ENCODE measurements at places on chromosomes 3 and 15.

GRCh38 chr15:31016446-31016915 lies 25.1 kb upstream of the MTMR10 start:
- DNase-seq, result no peak
- H3K27me3 ChIP-seq, result no peaks in the 10 kb centered on the region
- peaks cover 10% of the 10 kb centered on the region for H3K36me3 ChIP-seq
- H3K4me1 ChIP-seq, result peaks cover 5% of the 10 kb centered on the region
- H3K27ac ChIP-seq, result peak overlapping the region; percentile 34

DNA sequence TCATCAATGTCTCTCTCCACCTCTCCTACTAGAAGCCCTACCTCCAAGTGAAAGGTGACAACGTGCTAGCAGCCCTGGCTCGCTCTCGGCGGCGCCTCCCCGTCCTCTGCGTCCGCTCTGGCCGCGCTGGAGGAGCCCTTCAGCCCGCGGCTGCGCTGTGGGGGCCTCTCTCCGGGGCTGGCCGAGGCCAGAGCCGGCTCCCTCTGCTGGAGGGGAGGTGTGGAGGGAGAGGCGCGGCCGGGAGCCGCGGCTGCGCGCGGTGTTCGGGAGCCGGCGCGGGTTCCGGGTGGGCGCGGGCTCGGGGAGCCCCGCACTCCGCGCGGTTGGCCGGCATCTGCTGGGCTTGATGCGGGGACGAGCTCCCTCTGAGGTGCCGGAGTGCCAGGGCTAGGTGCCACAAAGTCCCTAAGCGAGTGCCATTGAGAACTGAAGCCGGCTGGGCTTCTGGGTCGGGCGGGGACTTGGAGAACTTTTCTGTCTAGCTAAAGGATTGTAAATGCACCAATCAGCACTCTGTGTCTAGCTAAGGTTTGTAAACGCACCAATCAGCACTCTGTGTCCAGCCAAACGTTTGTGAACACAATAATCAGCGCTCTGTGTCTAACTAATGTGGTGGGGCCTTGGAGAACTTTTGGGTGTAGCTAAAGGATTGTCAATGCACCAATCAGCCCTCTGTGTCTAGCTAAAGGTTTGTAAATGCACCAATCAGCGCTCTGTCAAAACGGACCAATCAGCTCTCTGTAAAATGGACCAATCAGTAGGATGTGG lies 84.8 kb upstream of the ARRDC4 start:
- H3K27ac ChIP-seq, result no peak overlapping the region
- no peaks in the 10 kb centered on the region for H3K36me3 ChIP-seq
- no peak for DNase-seq
- H3K4me3 ChIP-seq, result no peak overlapping the region

DNA sequence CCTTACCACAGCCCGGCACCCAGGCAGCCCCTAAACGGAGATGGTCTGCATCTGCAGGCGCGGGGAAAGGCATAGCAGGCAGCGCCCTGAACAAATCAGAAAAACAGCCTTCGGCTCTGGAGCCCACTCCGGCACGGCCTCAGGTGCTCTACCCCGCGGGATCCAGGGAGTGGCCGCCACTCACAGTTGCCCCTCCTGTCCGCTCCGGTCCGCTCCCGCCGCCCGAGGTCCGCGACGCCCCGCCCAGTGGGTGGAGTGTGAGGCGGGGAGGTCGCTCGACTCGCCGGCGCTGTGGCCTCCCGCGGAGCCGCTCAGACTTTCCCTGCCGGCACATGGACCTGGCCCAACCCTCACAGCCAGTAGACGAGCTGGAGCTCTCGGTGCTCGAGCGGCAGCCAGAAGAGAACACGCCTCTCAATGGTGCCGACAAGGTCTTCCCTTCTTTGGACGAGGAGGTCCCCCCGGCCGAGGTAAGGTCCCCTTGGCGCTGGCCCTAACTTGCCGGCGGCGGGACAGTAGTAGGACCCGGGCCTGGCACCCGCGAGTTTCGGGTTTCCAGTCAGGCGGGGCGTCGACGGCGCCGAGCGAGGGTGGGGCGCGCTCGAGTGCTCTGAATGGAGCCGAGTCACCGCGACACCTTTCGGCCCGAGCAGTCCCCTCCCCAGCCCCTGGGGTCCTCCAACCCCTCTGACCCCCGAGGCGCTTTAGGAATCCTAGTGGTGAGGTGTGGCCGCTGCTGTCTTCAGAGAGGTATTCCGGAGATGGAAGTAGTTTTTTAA lies at the start of gene C3orf52:
Gene C3orf52 (plus strand): TSS at position 314 of the 779 bp plus-strand sequence. CDS start 19 bp downstream, at position 333.
- no peaks in the 10 kb centered on the region for H3K36me3 ChIP-seq
- H3K4me1 ChIP-seq, result peaks cover 46% of the 10 kb centered on the region
- peak within 1 kb of the TSS; percentile 71 for H3K4me3 ChIP-seq
- DNase-seq, result peak; percentile 70
- peaks cover 5% of the 10 kb centered on the region for H3K27me3 ChIP-seq
- peak within 1 kb of the TSS; percentile 55 for H3K27ac ChIP-seq

DNA sequence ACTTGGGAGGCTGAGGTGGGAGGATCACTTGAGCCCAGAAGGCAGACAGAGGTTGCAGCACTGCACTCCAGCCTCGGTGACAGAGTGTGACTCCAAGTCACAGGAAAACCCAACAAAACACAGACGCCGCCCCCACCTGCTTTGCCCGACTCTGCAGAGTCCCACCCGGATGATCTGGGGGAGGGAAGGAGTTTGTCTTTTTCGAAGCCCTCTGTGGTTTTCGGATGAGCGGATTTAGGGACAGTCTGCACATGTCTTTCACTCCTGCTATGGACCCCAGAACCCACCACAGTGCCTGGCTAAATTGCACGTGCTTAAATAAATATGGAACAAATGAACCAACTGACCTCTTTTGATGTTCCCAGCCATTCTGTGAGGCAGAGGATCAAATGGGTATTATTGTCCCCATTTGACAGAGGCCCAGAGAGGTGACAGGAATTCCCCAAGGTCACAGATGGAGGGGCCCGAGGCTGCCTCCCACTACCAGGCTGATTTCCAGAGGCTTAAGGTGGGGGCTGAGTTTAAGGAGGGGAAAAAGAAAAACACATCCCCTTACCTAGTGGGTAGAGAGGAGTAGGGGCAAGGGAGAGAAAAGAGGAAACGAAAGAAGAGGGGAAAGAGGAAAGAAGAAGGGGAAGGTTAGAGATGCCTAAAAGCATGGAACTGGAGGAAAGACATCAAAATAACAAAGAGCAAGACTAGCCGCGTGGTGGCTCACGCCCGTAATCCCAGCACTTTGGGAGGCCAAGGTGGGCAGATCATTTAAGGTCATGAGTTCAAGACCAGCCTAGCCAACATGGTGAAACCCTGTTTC lies 59.4 kb upstream of the TFRC start:
- DNase-seq, result no peak
- no peaks in the 10 kb centered on the region for H3K36me3 ChIP-seq
- H3K27me3 ChIP-seq, result no peaks in the 10 kb centered on the region
- H3K4me3 ChIP-seq, result no peak overlapping the region
- H3K27ac ChIP-seq, result peak overlapping the region; percentile 83

- H3K27me3 ChIP-seq, result peaks cover 84% of the 10 kb centered on the region
- peak overlapping the region; percentile 67 for H3K4me3 ChIP-seq
- no peak for DNase-seq
Measured at GRCh38 chr3:69540706-69541581, 155.1 kb upstream of the FRMD4B start.

- no peaks in the 10 kb centered on the region for H3K27me3 ChIP-seq
- no peak for DNase-seq
- no peaks in the 10 kb centered on the region for H3K36me3 ChIP-seq
- H3K4me3 ChIP-seq, result no peak overlapping the region
- H3K27ac ChIP-seq, result no peak overlapping the region
- H3K4me1 ChIP-seq, result peaks cover 21% of the 10 kb centered on the region
Measured at GRCh38 chr3:20069178-20069532, 28.9 kb downstream of the KAT2B start.

DNA sequence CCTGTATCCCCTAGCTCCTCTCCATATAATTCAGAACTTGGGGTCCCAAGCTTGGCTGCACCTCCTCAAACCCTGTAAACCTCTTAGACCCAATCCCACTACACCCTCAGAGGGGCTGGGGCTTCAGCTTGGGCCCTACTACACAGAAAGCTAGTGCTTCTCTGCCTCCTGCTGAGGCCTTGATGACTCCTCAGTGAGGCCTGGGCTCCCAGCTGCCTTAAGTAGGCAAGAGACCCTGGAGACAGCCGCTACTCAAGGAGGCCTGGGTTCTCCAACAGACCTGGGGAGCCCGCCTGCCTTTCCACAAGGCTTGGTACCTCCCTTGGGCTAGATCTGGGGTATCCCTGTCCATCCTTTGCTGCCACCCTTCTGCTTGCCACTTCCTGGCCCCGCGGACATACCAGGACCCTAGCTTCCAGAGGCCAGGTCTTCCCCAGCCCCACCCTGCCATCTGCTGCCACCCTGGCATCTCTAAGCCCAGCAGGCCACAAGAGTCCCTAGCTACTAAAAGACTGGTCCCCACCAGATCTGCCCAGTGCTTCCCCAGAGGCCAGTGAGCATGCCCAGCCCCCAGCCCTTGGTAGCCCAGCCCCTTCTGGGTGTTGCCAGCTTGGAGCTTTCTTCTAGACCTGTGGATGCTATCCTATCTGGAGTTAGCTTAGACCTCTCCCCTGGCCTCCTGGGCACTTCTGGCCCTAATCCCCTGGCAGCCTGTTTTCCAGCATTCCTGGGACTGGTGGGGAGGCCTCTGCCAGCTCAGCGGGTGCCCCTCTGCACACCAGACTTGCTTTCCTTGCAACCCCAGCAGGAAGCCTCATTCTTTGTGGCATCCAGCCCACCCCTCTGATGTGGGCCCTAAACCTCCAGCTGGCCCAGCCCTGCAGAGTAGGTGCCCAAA lies 13.7 kb downstream of the C15orf39 start:
- H3K4me1 ChIP-seq, result peaks cover 7% of the 10 kb centered on the region
- DNase-seq, result no peak
- no peaks in the 10 kb centered on the region for H3K27me3 ChIP-seq
- no peaks in the 10 kb centered on the region for H3K36me3 ChIP-seq
- H3K4me3 ChIP-seq, result no peak overlapping the region

GRCh38 chr3:195540027-195540426 lies 3.1 kb downstream of the PPP1R2 start:
- H3K27me3 ChIP-seq, result no peaks in the 10 kb centered on the region
- no peak for DNase-seq
- H3K4me3 ChIP-seq, result peak overlapping the region; percentile 24
- H3K4me1 ChIP-seq, result peaks cover 43% of the 10 kb centered on the region
- H3K36me3 ChIP-seq, result peaks cover 6% of the 10 kb centered on the region
- H3K27ac ChIP-seq, result no peak overlapping the region

- peaks cover 24% of the 10 kb centered on the region for H3K36me3 ChIP-seq
- no peaks in the 10 kb centered on the region for H3K27me3 ChIP-seq
- DNase-seq, result no peak
- H3K4me3 ChIP-seq, result no peak overlapping the region
- H3K27ac ChIP-seq, result no peak overlapping the region
Measured at GRCh38 chr15:52658955-52659354, 20.2 kb downstream of the ATOSA start.

GRCh38 chr15:69991551-69991980 lies 106.2 kb downstream of the TLE3 start:
- no peak for DNase-seq
- H3K4me3 ChIP-seq, result no peak overlapping the region
- H3K36me3 ChIP-seq, result no peaks in the 10 kb centered on the region
- H3K27me3 ChIP-seq, result peaks cover 19% of the 10 kb centered on the region

GRCh38 chr3:107394502-107394901 lies 17.3 kb downstream of the CCDC54 start:
- H3K36me3 ChIP-seq, result no peaks in the 10 kb centered on the region
- no peaks in the 10 kb centered on the region for H3K4me1 ChIP-seq
- DNase-seq, result no peak
- no peak overlapping the region for H3K27ac ChIP-seq
